ENCODE measurements at places on chromosomes 6 and 20. TPM values are rescaled to one million over a fixed set of nuclear protein-coding genes. Genes with fewer than 3 reads are reported as not detected.

Gene VSX1
- total RNA-seq = not detected

Gene PROKR2
- total RNA-seq = not detected

Gene LTB
- not detected for total RNA-seq

Gene SOX18
- 0.70 TPM for total RNA-seq

DNA sequence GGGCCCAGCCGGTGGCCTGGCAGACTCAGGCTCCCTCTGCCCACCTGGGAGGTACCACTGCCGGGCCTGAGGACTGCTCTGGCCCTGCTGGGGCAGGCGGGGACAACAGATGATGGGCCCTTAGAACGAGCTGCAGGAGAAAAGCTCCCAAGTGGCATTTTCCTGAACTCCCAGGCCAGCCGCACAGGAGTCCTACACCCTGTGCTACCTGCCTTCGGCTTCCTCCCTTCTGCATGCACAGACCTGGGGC is 41.3 kb downstream of the DSTN start:
- H3K27me3 ChIP-seq = no peaks in the 10 kb centered on the region
- no peak overlapping the region for H3K27ac ChIP-seq
- peaks cover 11% of the 10 kb centered on the region for H3K4me1 ChIP-seq

GRCh38 chr6:166716910-166717617 is 90.0 kb upstream of the RPS6KA2 start:
- DNase-seq = no peak
- H3K27me3 ChIP-seq = no peaks in the 10 kb centered on the region
- H3K4me3 ChIP-seq = no peak overlapping the region
- no peaks in the 10 kb centered on the region for H3K4me1 ChIP-seq
- no peak overlapping the region for H3K27ac ChIP-seq
